Activated CD8-positive, alpha-beta memory T cell treated with anti-CD3 and anti-CD28 coated beads, Interleukin-2, amount 10 ng/mL, durations not matched to agents 7 days and 5 days (primary cell): ENCODE measurements at places on chromosomes 4 and X. TPM values are rescaled to one million over a fixed set of nuclear protein-coding genes. Genes with fewer than 3 reads are reported as not detected.

- H3K27ac ChIP-seq = no peak overlapping the region
- H3K36me3 ChIP-seq = no peaks in the 10 kb centered on the region
- H3K4me3 ChIP-seq = no peak overlapping the region
- peaks cover 2% of the 10 kb centered on the region for H3K4me1 ChIP-seq
Observed at GRCh38 chrX:68490644-68491043, 8.2 kb upstream of the YIPF6 start.

- H3K36me3 ChIP-seq = peaks cover 7% of the 10 kb centered on the region
- H3K27me3 ChIP-seq = no peaks in the 10 kb centered on the region
- H3K4me1 ChIP-seq = peaks cover 19% of the 10 kb centered on the region
- DNase-seq = no peak
- H3K4me3 ChIP-seq = peak overlapping the region; percentile 79
- H3K27ac ChIP-seq = peak overlapping the region; percentile 98
Observed at GRCh38 chr4:25330905-25331808, 18.6 kb downstream of the ZCCHC4 start.

- no peaks in the 10 kb centered on the region for H3K36me3 ChIP-seq
- no peaks in the 10 kb centered on the region for H3K27me3 ChIP-seq
- H3K4me1 ChIP-seq = no peaks in the 10 kb centered on the region
- no peak for DNase-seq
- H3K27ac ChIP-seq = no peak overlapping the region
- H3K4me3 ChIP-seq = no peak overlapping the region
Observed at GRCh38 chrX:152139589-152139988, 1.2 kb upstream of the MAGEA10 start.

- no peaks in the 10 kb centered on the region for H3K4me1 ChIP-seq
- H3K27me3 ChIP-seq = no peaks in the 10 kb centered on the region
- no peaks in the 10 kb centered on the region for H3K36me3 ChIP-seq
- no peak for DNase-seq
- no peak overlapping the region for H3K27ac ChIP-seq
- H3K4me3 ChIP-seq = no peak overlapping the region
Observed at GRCh38 chr4:126755506-126755905, 877.3 kb upstream of the INTU start.

Gene CT83
- total RNA-seq = not detected
